SJSA1 (cell line): ENCODE measurements at places on chromosomes 11 and 22.

DNA sequence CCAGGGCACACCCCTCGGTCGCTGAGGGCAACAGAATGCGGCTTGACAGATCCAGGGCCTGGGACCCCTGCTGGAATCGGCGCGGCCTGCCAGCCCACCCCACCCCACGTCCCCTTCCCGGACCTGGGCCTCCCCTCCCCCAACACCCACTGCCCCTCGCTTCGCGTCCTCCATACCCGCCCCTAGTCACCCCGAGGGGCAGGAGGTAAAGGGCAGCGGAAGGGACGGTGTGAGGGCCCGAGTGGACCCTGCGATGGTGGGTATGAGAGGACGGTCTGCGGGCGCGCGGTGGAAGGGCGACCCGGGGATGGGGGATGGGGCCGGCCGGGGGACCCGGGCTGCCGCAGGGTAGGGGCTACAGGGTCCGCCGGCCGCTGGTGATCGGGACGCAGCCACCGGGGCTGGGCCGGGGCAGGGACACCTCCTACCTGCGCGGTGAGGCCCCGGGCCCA lies 311 bp downstream of the APBB1 start:
- no peak for DNase-seq

DNA sequence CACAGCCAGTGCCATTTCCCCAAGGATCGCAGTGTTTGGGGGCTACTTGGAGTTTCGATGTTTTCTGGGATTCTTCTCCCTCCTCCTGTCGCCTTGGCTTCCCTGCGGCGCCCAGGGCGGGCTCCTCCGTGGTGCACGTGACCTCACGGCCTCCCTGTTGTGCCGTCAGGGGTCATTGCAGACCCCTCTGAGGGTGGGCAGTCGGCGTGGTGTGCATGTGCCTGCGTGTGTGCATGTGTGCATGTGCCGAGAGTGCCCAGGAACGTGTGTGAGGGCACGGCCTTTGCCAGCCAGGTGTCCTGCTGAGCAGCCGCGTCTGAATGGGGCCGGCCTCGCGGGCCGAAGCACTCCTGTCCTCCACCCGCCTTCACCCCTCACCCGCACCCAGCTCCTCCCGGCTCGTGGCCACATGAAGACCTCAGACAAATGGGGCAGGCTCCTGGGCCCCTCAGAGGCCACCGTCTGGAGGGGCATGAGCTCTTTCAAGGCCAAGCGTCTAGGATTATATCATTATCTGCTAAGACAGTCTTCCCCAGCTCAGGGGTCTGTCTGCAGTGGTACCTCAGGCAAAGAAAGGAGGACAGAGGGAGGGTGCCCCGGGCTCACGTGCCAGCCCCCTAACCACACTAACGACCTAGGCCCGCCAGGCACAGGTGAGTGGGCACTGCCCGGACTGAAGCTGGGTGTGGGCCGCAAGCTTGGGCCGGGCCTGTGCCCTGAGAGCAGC lies 9.4 kb upstream of the MRPL23 start:
- no peak for DNase-seq

- no peak for DNase-seq
These were observed 9.1 kb downstream of the MMP10 start for GRCh38 chr11:102771351-102771750.

DNA sequence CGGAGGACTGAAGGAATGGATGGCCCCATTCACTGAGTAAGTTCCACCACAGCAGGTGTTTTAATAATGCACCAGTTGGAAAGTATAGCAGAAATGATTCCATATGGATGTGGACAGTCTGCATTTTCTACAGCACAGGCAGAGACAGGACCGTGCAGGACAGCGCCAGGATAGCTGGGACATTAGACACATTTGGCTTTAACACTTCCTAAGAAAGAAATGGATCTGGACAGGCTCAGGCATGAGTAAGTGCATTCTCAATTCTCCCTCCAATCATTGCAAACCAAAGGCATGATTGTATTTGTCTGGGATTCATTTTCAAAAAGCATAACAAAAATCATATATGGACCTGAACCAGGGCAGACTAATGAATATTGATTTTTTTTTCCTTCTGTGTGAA lies 233.0 kb upstream of the POU2AF2 start:
- no peak for DNase-seq

- DNase-seq: peak; percentile 43
These were observed at the start of gene ANO5 for GRCh38 chr11:22192642-22193347. Gene ANO5, plus strand, starts transcription at chr11:22193085. Its CDS starts 408 bp downstream, at chr11:22193493.

GRCh38 chr11:66081505-66081904 lies 11.4 kb downstream of the PACS1 start:
- peak; percentile 63 for DNase-seq

DNA sequence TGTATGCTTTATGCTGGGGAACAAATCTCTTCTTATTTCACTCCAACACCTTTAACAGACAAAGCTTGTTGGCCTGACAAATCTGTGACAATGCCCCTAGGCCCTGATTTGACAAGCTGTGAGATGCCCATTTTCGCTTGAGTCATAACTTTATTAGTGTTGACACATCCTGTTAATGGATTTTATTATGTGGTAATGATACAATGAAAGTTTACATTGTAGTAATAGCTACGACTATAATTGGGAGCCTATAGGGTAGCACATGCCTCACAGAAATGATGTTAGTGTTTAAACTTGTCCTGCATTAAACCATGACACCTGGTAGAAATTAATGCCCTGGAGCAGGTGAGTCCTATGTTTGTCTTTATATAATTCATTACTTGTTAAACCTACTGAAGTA lies 3.3 kb upstream of the MMP10 start:
- no peak for DNase-seq

- peak; percentile 80 for DNase-seq
These were observed 18.0 kb upstream of the EIF3D start for GRCh38 chr22:36546932-36547331.

- no peak for DNase-seq
These were observed 3.4 kb downstream of the CHORDC1 start for GRCh38 chr11:90219438-90219837.

DNA sequence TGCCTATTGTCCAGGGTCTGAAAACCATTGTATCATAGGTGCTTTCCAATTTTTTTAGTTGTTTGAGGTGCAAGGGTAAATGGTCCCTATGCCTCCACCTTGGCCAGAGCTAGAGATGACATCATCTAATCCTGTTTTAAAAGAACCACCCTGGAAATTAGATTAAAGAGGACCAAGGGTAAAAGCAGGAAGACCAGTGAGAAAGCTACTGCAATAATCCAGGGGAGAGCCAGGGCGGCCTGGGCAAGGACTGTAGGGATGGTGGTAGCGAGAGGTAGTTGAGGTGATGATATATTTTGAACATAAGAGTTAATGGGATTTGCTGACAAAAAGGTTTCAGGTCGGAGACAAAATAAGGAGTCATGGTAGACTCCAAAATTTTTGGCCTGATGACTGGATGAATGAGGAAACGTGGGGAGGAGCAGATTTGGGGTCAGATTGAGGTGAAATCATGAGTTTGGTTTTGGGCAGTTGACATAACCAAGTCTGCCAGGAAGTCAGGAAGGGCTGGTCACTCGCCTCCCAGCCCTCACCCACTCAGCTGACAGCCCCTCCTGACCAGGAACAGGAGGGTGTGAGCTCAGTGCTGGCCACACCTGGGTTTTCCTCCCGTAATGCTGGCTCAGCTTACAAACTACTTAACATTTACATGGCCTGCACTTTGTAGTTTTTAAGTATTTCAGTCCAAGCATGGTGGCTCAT lies 23.0 kb downstream of the SCN4B start:
- no peak for DNase-seq

GRCh38 chr11:126978911-126979310 lies 21.7 kb downstream of the KIRREL3 start:
- no peak for DNase-seq

- peak; percentile 73 for DNase-seq
These were observed 8.2 kb upstream of the MICAL3 start for GRCh38 chr22:18032455-18033101.

- DNase-seq: no peak
These were observed 131.9 kb upstream of the NARS2 start for GRCh38 chr11:78706551-78706950.

GRCh38 chr22:37897807-37898206 lies 8.3 kb upstream of the MICALL1 start:
- no peak for DNase-seq

DNA sequence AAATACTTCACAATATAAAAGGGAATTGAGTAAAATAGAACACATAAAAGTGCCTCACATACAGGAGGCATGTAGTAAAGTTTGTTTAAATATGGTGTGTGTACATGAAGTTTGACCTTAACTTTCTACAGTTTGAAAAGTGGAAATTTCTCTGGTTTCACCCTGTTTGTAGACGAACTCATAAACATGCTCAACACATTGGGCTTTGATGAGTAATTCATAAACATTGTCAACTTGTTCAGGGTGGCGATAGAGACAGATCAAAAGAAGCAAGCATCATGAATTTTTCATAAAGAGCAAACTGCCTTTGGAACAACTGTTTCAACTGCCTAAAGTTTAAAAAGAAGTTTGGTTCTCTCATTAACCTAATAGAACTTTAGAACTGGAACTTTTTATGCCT lies 9.1 kb downstream of the SLN start:
- DNase-seq: no peak

DNA sequence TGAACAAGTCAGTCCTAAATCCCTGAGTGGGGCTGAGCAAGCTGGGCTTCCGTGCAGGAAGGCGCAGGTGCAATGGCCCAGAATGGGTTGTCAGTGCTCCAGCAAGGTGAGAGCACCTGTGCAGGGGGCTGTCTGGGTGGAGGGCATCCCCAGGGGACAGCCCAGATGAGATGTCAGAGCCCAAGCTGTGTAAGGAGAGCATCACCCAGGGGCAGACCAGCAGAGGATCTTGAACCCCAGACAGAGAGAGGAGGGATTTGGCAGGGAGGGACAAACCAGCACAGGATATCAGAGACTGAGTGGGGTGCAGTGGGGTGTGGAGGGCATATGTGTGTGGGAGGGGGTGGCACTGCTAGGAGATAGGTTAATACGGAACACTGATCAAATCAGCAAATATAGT lies 114.9 kb upstream of the TMEM45B start:
- DNase-seq: no peak

GRCh38 chr11:59938718-59939117 lies 486 bp downstream of the OOSP1 start:
- DNase-seq: no peak

DNA sequence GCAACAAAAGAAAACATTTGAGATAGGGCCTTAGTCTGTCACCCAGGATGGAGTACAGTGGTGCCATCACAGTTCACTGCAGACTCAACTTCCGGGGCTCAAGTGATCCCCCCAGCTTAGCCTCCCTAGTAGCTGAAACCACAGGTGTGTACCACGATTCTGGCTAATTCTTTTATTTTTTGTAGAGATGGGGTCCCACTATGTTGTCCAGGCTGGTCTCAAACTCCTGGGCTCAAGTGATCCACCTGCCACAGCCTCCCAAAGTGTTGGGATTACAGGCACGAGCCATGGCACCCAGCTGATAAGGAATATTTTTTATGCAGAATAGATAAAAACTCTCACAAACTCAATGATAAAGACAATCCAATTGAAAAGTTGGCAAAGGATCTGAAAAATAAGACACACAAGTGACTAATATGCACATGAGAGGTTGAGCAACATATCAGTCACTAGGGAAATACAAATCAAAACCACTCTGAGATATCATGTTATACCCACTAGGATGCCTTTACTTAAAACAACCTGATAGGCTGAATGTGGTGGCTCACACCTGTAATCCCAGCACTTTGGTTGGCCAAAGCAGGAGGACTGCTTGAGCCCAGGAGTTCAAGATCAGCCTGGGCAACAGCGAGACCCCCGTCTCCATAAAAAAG lies 33.9 kb upstream of the CLTCL1 start:
- no peak for DNase-seq

DNA sequence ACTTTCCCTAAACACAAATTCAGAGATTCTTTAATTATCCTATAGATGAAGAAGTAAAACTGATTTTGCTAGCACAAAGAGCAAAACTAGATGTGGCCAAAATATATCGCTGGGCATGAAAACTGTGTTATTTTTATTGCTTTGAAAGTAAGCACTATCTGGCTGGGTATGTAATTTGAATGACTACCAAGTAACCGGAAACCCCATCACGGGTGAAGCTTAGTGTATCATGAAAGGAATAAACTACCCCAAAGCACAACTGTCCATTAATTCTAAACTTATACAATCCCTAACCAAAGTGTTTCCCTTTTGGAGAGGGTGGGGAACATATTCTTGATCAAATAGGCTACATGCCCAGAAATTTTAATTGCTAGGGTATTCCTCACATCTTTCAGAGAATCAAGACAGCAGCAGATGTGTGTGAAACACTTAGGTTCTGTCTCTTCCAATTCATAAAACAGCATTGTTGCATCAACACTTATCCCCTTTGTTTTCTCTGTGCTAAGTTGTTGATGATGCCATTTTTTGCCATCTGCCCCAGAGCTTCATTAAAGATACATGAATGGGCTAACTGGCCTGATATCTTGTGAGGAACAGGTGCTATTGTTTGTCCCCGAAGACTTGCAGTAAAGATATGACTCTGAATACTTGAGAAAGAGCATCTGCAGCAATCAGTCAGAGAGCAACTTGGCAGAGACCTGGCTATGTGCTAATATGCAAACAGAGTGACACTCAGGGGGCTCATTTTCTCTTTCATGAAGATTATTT lies 238.2 kb downstream of the SOX6 start:
- no peak for DNase-seq

- DNase-seq: peak; percentile 17
These were observed 24.3 kb downstream of the PDGFB start for GRCh38 chr22:39220450-39220849.

DNA sequence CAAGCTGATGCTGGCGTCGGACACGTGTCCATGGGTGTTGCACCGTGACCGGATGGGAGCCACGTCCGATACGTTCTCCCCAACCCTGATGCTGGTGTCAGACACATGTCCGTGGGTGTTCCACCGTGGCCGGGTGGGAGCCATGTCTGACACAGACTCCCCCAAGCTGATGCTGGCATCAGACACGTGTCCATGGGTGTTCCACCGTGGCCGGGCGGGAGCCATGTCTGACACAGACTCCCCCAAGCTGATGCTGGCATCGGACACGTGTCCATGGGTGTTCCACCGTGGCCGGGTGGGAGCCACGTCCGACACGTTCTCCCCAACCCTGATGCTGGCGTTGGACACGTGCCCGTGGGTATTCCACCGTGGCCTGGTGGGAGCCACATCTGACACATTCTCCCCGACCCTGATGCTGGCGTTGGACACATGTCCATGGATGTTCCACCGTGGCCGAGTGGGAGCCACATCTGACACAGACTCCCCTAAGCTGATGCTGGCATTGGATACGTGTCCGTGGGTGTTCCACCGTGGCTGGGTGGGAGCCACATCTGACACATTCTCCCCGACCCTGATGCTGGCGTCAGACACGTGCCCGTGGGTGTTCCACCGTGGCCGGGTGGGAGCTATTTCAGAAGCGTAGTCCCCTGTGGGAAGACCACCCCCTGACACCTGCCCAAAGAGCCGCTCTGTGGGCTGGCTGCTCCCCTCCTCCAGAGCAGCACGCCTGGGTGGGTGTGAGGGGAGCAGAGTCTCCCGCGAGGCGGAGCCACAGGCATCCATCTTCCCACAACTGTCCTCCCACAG lies 20.0 kb downstream of the SELENOO start:
- no peak for DNase-seq

GRCh38 chr22:43171607-43172006 lies 15.3 kb downstream of the TTLL12 start:
- no peak for DNase-seq

- no peak for DNase-seq
These were observed 38.2 kb downstream of the RPUSD4 start for GRCh38 chr11:126173257-126173656.

- DNase-seq: no peak
These were observed 74.6 kb upstream of the TEAD1 start for GRCh38 chr11:12599408-12600143.

- DNase-seq: no peak
These were observed 8.8 kb downstream of the TCIRG1 start for GRCh38 chr11:68047437-68048290.
